HCT116 (cell line): ENCODE measurements at places on chromosomes 1 and 21. TPM values are rescaled to one million over a fixed set of nuclear protein-coding genes. Genes with fewer than 3 reads are reported as not detected.

The ZNF496 gene
- 37.4 TPM for total RNA-seq

The TPTE gene
- total RNA-seq, result not detected

The DLGAP3 gene
- 0.27 TPM for total RNA-seq

The DCDC2B gene
- total RNA-seq, result 0.27 TPM

The S100A7 gene
- not detected for total RNA-seq

DNA sequence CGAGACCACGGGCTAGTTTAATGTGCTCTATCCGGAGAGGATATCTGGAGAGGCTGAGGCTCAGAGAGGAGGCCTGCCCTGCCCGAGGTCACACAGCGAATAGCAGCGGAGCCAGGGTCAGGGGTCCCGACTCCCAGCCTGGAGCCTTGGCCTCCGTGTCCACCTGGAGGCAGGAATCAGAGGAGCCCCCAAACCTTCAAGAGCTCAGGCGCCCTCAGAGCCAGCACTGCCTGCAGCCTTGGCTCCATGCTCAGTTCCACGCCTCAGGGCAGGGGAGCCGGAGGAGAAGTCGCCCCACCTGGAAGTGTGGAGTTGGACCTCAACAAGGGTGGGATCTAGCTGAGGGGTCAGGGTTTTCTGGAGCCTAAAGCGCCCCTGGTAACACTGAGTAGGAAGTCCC is 2.0 kb upstream of the ASCL5 start:
- DNase-seq, result no peak
